ENCODE measurements at places on chromosomes 2 and 18. TPM values are rescaled to one million over a fixed set of nuclear protein-coding genes. Genes with fewer than 3 reads are reported as not detected.

LDLRAD4 gene
- total RNA-seq = 60.7 TPM

CCDC74B gene
- 5.7 TPM for total RNA-seq

GKN1 gene
- total RNA-seq = not detected

ACMSD gene
- total RNA-seq = not detected

PCARE gene
- total RNA-seq = not detected

PKDCC gene
- total RNA-seq = 19.6 TPM

CENPA gene
- 1.2 TPM for total RNA-seq

SRD5A2 gene
- total RNA-seq = not detected

MOGAT1 gene
- not detected for total RNA-seq

REEP1 gene
- total RNA-seq = 147 TPM

MEP1B gene
- total RNA-seq = 0.41 TPM

ASPRV1 gene
- 2.0 TPM for total RNA-seq

GLI2 gene
- total RNA-seq = 0.41 TPM

OXER1 gene
- not detected for total RNA-seq

PUM2 gene
- 118 TPM for total RNA-seq

HOXD4 gene
- total RNA-seq = not detected

CCDC85A gene
- 31.0 TPM for total RNA-seq
